ENCODE measurements at places on chromosomes 13 and 19. TPM values are rescaled to one million over a fixed set of nuclear protein-coding genes. Genes with fewer than 3 reads are reported as not detected.

DNA sequence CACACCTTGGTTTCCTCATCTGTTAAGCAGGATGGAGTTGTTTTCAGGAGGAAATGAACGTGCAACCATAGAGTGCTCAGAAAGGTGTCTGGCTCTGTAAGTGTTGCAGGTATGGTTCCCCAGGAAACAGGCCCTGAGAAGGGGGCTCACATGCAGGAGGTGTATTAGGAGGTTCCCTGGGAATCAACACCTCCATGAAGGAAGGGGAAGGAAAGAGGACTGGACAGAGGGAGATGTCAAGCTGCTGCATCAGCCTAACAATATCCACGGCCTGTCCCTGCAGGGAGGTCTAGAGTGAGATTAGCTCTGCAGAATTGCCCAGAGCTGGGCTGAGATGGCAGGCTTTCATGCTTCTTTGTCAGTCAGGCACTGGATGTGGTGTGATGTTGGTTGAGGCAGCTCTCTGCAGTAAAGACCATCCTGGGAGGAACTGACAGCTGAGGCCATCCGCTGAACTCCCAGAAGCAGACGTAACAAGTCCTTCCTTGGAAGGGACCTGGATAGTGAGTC lies 373.3 kb downstream of the ZNF536 start:
- DNase-seq: no peak

PROZ gene
- total RNA-seq: not detected

- DNase-seq: no peak
Observed at GRCh38 chr19:58338825-58339558, 12.2 kb downstream of the ZSCAN22 start.

DNA sequence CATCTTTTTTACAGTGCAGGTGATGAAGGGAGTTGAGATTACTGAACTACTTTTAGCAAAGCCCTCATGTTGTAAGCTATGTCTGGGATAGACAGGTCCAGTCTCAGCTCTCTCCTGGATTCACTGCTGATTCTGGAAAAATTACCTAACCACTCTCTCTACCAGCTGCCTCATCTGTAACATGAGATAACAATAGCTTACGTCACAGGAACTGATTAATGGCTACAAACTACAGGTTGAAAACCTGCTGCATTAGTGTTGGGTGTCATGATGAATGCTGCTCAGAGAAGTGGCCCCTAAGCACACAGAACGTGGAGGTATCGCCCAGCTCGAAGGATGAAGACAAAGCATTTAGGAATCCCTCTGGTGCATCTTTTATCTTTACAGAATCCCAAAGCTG lies 277.8 kb downstream of the ABCC4 start:
- no peak for DNase-seq

OR4F17 gene
- not detected for total RNA-seq

GRCh38 chr19:36847968-36848367 lies 2.7 kb upstream of the ZNF345 start:
- DNase-seq: no peak

DNA sequence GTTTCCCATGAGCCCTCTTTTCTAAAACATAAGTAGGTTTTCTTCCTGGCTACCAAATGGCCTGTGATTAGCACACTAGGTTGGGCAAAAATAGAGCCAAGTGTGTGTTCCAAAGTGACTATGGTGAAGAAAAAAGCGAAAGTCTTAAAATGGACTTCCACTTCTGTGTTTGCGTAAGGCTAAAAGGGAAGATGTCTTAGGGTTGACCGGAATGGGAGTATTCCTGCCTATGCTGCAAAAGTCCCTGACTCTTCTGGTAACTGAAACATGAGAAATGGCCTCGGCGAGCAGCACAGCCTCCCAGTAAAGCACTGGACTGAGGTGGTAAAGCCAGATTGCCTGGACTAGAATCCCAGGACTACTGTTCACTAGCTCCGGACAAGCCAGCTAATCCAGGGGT lies 2.4 kb upstream of the FPR1 start:
- DNase-seq: no peak

CTXN1 gene
- total RNA-seq: 2.8 TPM

DNA sequence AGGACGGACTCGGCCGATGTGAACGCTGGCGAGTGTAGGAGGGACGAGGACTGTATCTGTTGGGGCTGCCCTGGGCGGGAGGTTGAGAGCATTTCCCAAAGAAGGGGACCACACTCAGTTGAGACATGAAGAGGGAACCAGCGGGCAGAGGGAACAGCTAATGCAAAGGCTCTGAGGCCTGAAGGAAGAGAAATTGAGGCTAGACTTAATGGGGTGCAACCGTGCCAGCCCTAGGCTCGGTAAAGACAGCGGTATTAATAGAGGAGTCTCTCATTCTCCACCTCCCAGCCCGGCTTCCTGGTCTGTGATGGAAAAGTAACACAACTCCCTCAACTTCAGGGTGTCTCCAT lies 1.1 kb downstream of the MPV17L2 start:
- DNase-seq: no peak

DNA sequence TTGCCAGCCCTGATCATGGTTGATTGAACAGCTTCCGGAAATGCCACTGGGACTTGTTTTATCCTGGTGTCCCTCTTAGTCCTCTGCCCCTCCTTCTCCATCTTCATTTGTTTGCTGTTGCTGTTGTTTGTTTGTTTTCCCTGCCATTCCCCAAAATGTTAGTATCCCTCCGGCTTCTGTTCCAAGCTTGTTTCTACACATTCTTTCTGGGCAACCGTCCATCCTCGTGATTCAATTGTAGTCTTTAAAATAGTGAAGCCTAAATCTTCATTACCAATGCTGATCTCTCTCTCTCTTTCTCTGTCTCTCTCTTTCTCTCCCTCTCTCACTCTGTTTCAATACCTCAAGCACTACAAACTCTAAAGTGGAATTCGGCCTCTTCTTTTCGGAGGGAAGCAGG lies 649.3 kb upstream of the ARGLU1 start:
- no peak for DNase-seq

DNA sequence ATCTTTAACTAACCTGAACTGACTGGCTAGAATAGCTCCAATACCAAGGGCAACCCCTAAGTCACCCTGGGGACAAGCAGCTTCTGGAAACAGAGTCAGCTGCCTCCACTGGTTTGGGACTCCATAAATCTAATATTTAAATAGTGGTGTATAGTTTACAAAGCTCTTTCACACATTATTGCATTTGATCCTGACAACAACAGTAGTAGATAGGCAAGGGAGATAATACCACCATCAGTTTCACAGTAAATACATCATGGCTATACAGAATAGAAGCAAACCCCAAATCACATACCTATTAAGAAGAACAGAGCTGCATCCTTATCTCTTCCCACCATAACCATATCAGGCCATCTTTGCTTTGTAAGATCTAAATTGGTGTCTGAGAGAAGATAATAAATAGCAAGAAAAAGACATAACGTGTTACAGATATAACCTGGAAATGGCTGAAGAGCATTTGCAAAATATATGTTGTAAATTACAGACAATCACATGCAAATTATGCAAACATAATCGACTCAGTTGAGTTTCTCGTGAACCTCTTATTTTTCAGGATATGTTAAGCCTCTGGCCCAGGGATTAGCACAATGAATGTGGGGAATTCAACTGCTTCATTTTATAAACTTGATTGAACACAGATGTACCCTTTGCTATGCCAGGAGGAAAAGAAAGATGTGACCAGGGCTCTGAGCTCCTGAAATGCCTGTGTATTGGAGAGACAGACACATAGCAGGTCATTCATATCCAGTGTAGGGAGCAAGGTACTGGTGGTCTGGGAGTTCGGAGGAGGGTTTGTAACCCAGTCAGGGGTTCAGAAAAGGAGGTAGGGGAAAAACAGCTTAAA lies 142.5 kb downstream of the SLC7A1 start:
- peak; percentile 54 for DNase-seq

DNA sequence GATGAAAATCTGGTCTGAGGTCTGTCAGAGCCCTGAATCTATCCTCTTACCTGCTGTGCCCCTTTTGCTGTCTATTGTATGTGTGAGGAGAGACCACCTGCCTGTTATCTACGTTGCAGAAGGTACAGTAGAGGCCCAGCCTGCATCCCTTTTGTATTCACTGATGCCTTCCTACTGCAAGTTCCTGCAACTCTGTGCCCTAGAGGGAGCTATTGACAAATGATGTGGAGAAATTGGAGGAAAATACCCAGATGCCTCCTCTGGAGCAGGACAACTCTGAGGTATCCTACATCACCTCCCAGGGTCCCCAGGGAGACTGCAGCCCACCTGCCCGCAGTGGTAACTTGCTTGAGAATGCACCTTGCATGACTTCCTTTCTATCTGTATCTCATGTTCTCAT lies 33.7 kb downstream of the SIAH3 start:
- no peak for DNase-seq

DNA sequence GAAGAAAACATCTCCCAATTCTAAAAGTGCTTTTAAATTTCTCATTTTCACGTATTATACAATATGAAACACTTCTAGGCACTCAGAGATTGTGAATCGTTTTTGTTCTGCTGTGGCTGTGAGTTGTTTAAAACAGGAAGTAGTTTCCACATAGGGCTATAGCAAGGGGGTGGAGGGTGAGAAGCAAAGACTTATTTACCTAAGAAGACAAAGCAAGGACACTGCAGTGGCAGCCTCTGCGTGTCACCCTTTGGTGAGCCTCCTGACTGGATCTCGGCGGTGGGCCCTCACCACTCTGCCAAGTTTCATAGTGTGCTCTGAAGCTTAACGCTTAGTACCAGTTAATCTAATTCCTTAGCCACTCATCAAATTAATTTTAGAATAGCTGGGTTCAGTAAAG lies 56.8 kb downstream of the TNFSF13B start:
- no peak for DNase-seq

- no peak for DNase-seq
Observed at GRCh38 chr13:113106711-113107351, 1.2 kb downstream of the F7 start.

FFAR2 gene
- total RNA-seq: not detected

CD209 gene
- total RNA-seq: not detected

DNA sequence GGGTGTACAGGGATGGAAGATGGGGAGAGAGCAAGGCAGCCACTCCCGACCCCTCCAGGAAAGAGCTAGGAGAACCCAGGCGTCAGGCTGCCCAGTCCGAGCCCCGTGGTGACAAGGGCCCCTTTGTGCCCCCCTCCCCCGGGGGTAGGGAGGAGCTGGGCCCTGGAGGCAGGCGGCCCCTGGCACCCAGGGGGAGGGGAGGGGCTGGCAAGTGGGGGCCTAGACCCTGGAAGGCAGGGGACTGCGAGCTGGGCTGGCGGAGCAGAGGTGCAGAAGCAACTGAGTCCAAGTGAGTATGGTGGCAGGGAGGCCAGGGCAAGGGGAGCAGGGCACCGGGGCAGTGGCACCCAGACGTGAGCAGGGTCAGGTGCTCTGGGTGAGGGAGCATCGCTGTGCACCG lies at the start of gene MAG:
Gene MAG, plus strand, starts transcription at position 246 of the 400 bp plus-strand sequence. CDS start 3,248 bp downstream, outside the sequence.
- no peak for DNase-seq

DNA sequence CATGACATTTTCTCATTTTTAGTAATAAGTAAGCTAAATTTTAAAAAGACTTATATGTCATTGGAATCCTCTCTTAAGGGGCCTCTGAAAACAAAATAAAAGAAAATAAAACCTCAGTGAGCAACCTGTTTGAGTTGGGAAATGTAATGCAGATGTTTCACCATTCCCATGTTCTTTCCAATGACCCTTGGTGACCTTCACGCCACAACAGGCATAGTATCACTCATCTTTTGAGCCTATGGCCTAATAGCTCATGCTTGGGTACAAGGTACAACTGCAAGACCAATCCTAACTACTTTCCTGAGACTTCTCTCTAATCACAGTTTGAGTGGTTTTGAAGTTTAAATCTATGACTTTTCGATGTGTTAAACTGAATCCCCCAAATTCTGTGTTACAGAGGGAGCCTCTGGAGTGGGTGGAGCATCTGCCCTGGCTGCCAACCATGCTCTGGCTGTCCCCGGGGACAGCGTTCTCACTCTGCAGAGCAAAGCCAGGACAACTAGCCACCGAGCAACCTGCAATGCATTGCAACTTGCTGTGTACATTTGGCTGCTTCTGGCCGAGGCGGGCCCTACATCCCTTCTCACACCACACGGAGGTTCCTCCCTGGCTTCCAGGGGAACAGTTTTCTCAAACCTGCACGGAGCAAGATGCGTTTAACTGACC lies 307.9 kb upstream of the MAB21L1 start:
- no peak for DNase-seq

LGALS7B gene
- not detected for total RNA-seq

DNA sequence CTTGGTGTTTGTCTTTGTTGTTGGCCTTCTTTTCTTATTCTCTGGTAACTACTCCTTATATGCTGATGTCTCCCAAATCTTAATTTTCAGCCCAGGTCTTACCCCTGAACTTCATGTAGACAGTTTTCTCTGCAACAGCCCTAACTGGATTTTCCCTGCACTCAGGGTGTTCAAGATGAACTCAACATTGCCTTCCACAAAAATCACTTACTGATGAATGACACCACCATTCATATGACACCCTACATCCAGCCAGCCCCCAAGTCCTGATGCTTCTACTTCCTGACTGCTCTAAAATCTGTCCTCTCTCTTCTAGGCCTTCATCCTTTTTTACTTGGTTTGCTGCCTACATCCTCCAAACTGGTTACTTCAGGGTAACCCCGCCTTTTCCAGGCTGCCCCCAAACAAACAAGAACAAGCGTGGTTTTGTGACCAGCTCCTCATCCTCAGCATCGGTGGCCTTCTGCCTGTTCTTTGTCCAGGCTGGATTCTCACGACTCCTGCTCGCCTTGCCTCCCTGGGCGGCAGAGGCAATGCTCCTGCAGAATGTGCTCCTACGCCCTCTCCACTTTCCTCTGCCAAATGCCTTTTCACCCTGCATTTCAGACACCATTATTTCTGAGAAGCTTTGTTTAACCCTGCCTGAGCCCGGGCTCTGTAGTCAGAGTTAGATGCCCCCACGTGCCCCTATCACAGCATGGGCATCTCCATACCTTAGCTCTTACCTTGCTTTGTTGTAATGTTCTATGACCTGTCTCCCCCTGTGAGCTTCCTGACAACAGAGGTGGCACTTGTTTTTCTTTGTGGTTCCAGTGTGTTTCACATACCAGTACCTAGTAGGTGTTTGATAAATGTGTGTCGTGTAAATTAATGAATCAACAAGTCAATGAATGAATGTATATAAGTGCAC lies 61.8 kb downstream of the WDFY2 start:
- no peak for DNase-seq

- no peak for DNase-seq
Observed at GRCh38 chr13:89407357-89407756, 1736.2 kb downstream of the SLITRK5 start.

NXNL1 gene
- total RNA-seq: not detected
